Activated B cell treated with CpG ODN at 0.5 μM for 24 hours (primary cell): ENCODE measurements at places on chromosomes 7 and 10.

GRCh38 chr10:14875941-14876340 lies 2.7 kb upstream of the SUV39H2 start:
- no peak for DNase-seq

- no peak for DNase-seq
Observed at GRCh38 chr7:129864042-129864441, 88.7 kb downstream of the UBE2H start.

GRCh38 chr7:1382553-1383397 lies 76.5 kb downstream of the MICALL2 start:
- no peak for DNase-seq

DNA sequence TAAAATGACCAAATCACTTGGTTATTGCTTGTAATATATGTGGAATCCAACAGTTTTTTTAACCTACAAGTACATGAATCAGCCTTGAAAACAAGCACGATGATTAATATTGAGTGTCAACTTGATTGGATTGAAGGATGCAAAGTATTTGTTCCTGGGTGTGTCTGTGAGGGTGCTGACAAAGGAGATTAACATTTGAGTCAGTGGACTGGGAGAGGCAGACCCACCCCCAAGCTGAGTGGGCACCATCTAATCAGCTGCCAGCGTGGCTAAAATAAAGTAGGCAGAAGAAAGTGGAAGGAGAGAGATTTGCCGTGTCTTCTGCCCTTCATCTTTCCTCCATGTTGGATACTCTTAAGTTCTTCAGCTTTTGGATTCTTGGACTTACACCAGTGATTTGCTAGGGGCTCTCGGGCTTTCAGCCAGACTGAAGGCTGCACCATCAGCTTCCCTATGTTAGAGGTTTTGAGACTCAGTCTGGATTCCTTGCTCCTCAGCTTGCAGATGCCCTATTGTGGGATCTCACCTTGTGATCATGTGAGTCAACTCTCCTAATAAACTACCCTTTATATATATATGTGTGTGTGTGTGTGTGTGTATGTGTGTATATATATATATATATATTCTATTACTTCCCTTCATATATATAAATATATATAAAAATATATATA lies 118.4 kb upstream of the WDR11 start:
- no peak for DNase-seq

GRCh38 chr7:82179311-82179710 lies 264.3 kb downstream of the CACNA2D1 start:
- no peak for DNase-seq

- DNase-seq, result no peak
Observed at GRCh38 chr10:117731121-117731791, 188.7 kb downstream of the EMX2 start.

DNA sequence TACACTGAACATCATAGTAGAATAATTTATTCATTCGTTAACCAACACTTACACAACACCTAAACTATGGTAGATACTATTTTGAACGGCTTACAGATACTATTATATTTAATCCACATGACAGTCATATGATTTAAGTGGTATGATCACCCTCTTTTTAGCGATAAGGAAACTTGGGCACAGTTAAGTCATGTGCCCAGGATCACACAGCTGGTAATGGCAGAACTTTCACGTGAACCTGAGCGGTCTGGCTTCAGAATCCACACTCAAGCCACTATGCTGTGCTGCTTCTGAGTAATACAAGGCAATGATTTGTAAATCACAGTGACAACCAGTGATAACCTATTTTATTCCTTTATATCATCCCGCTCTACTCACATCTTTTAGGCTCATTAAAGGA lies 99.1 kb downstream of the CELF2 start:
- DNase-seq, result no peak

- DNase-seq, result no peak
Observed at GRCh38 chr10:104622598-104623209, 18.4 kb upstream of the SORCS3 start.

DNA sequence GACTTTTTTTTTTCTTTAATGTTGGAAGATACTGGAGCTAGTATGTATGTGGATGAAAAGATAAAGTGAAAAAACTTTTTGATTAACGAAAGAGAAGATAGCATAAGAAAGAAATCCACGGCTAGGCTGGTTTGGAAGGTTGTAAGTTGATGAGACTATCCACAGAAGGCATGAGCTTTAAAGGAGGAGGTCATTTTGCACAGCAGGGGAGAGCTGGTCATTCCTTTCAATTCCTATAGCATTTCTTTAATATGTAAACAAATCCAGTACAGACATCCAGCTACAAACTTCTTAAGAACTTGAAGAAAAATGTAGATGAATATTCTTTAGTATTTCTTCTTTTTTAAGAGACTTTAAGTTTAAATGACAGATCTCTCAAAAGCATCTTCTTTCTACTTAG lies 281.3 kb downstream of the CACNA2D1 start:
- DNase-seq, result no peak

DNA sequence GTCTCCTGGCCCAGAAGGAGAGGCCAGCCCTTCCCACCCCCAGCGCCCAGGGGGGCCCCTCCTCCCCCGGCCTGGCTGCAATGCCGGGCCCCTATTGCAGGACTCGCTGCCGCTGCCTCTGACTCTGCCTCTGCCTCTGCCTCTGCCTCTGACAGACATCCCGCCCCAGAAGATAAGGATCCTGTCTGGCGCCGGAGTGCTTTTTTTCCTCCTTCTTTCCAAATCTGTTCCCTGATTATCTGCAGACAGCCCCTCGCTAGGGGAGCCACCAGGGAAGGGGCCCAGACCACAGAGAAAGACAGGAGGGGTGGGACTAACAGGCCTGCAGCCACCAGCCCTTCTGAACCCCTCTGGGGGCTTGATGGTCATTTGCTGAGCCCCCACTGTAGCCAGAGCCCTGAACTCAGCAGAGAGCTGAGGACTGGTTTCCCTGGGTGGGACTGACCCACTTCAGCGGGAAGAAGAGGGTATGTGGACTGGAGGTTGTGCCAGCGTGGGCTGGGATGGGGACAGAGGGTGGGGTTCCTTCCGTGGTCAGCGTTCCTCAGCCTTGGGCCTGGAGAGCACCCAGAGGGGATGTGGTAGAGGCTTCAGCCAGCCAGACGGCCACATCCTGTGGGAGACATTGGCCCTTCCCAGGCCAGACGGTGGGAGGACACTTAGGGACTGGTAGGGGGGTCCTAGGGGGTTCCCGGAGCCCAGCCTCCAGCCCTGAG lies 22.8 kb downstream of the UNC5B start:
- no peak for DNase-seq

DNA sequence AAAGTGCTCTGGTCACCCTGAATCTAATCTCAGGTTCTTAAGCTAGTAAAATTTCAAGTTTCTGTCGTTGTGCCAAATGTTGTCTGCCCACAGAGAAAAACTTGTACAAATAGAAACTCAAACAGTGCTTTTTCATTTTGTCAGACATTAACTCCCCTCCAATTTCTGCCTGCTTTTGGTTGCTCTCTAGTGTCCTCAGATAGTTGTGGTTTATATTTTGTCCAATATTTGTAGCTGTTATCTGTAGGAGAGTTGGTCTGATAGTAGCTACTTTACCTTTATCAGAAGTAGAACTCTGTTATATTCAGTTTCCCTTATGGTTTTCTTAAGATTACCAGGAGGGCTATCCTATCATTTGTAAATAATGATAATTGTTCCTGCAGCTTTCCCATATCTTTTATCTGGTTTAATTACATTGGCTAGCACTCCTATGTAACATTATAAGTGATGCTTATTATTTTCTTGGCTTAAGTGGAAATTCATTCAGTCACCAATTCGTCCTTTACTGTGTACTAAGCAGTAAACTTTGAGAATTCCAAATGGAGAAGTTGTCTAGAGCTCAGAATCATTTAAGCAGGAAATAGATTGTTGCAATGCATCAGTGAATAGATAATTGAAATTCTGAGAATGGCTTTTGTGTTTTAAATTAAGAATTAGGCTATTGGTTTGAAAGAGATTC lies 91.0 kb downstream of the ANKIB1 start:
- no peak for DNase-seq

- DNase-seq, result no peak
Observed at GRCh38 chr10:112815269-112816032, 134.6 kb upstream of the TCF7L2 start.

GRCh38 chr10:124119946-124120345 lies 26.5 kb upstream of the CHST15 start:
- DNase-seq, result no peak

- DNase-seq, result no peak
Observed at GRCh38 chr7:135414850-135415439, 95.0 kb downstream of the CNOT4 start.

GRCh38 chr10:24255881-24256311 lies 47.0 kb downstream of the KIAA1217 start:
- no peak for DNase-seq

DNA sequence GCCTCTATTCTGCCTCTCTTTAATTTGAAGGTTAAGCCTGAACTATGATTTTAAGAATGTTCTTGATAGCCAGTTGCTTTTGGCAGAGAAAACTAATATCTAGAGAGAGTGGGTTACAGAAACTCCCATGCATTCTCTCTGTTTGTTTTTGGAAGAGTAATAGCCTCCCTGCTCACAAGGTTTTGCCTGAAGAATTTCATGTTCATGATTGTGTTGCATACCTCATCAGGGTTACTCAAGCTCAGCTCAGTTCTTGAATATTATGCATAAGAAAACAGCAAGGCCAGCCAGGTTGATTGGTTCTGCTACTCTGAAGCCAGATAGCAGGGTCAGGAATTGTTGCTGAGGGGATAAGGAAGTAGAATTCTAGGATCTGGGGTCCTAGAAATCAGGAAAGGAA lies 137.4 kb downstream of the MDFIC start:
- no peak for DNase-seq

DNA sequence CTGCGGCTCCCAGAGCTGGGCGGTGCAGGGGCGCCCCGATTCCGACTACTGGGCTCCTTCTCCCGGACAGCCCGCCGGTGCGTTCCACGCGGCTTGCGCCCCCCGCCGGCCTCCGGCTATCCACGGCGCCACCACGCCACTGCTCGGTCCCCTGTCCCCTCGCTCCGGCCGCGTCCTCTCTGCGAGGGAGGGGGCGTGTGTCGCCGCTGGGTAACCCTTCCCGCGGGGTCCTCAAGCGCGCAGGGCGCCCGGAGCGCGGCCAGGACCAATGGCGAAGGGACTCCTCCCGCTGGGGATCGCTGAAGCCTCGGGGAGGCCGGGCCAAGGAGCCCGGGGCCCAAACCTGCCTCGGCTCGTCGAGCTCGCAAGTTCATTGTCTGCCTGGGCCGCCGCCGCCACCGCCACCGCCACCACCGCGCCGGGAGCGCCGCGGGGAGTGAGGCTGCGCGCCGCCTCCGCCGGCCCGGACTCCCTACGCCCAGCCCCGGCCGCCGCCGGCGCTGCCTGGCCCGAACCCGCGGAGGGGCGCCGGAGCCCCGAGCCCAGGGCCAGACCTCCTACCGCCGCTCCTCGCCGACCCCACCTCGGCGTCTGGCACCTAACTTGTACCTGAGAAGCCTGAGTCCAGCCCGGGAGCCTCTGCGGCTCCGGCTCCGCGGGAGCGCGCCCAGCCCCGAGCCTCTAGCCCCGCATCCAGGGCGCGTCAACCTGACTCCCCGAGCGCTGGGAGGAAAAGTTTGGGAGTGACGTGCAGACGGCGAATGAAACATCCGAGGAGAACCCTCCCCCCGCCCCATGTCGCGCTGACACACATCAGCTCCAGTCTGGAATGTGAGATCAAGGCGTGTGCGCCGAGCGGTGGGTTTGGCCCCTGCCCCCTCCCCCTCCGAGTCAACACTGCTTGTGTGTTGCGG lies at the start of gene CHST15:
Gene CHST15 (minus strand): TSS at position 739 of the 914 bp plus-strand sequence. CDS start 47,386 bp downstream, outside the sequence.
- DNase-seq, result peak; percentile 55

DNA sequence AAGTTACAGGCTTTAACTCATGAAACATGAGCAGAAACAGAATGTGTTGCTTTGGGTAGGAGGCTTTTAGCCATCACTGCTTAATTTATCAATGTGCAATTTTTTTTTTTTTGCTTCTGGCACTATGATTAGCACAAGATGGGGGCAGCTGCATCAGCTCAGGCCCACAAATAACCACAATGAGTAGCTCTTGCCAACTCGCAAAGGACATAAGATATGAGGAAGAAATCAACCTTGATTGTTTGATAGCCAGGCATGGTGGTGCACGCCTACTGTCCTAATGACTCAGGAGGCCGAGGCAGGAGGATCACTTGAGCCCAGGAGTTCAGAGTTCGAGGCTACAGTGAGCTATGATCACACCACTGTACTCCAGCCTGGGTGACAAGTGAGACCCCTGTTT lies 12.3 kb downstream of the NOD1 start:
- no peak for DNase-seq

- DNase-seq, result no peak
Observed at GRCh38 chr10:1162481-1163203, 106.5 kb downstream of the WDR37 start.

- DNase-seq, result no peak
Observed at GRCh38 chr10:116866987-116867595, 17.8 kb downstream of the ENO4 start.

- no peak for DNase-seq
Observed at GRCh38 chr10:75244487-75245353, 9.0 kb upstream of the COMTD1 start.

- peak; percentile 63 for DNase-seq
Observed at GRCh38 chr10:79250259-79250658, 97.0 kb upstream of the PPIF start.

GRCh38 chr7:129713544-129713943 lies 102.0 kb downstream of the NRF1 start:
- DNase-seq, result no peak

GRCh38 chr10:34224639-34225038 lies 590.5 kb downstream of the PARD3 start:
- no peak for DNase-seq

DNA sequence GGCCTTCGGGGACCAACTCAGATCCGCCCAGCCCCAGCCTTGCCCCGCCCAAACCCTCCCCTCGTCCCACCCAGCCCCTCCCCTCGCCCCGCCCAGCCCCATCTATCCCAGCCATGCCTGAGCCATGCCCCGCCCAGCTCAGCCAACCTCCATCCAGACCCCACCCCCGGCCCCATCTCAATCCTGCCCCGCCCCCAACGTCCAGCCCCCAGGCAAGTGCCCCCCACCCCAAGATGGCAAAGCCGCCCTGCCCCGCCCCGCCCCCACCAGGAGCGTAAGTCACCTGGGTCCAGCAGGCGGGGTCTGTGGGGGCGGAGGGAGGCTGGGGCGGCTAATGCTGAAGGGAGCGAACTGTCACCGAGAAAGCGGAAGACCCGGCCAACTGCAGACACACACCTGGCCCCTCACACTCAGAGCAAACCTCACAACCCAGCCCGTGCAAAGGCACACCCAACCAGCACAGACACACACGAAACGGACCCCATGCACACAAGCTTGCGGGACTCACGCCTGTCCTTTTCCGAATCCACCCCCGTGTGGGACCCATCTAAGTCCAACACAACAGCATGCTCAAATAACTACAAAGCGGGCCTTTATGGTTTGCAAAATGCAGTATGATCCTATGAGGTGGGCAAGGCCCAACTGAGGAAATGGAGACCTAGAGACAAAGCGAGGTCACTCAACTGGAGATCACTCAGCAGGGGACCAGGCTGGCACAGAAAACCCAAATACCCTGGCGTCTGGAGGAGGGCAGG lies 11.5 kb upstream of the OGA start:
- peak; percentile 73 for DNase-seq

DNA sequence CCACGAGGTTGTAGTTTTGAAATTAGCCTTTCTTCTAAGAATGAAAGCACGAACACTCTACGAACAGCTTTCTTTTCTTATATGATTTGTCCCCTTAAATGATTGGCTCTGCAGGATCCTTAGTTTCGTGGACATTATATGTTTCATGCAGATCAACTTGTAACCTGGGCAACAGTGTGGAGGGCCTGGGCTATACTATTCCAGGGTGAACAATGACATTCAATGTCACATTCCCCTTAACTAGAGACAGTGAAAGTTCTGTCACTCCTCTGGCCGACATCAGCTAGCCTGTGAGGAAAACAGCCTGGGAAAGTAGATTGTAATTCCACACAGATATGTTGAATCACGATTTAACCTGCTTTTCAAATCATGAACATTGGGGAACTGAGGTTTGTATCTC lies 23.4 kb downstream of the TAS2R16 start:
- no peak for DNase-seq
